Activated naive CD4-positive, alpha-beta T cell treated with Interleukin-2 at 50 U/mL for 16 hours (primary cell): ENCODE measurements at places on chromosomes 1 and 21.

- DNase-seq: no peak
Observed at GRCh38 chr1:212968368-212968863, 18.1 kb downstream of the VASH2 start.

DNA sequence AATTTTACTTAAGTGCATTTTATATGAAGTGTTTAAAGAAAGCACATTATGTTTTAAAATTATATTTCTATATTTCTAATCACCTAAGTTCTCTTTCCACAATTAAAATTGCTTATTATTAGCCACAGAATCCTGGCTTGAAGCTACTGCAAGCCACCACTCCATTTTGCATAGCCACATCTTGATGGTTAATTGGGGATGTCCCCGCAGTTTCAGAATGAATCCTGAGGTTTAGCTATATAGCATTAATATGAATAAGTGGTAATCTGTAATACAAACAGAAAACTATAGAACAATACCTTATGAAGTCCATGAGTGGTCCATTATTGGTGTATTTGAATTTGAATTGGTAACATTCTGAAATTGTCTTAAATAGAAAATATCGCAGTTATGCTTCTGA is 11.6 kb upstream of the GOLPH3L start:
- peak; percentile 15 for DNase-seq

GRCh38 chr1:3886691-3887090 is 13.4 kb downstream of the C1orf174 start:
- no peak for DNase-seq

- DNase-seq: peak; percentile 74
Observed at GRCh38 chr1:116826818-116827606, 72.8 kb downstream of the CD2 start.

GRCh38 chr1:231463541-231463940 is 41.5 kb upstream of the EGLN1 start:
- no peak for DNase-seq

- DNase-seq: no peak
Observed at GRCh38 chr1:221411283-221411682, 330.6 kb downstream of the DUSP10 start.

DNA sequence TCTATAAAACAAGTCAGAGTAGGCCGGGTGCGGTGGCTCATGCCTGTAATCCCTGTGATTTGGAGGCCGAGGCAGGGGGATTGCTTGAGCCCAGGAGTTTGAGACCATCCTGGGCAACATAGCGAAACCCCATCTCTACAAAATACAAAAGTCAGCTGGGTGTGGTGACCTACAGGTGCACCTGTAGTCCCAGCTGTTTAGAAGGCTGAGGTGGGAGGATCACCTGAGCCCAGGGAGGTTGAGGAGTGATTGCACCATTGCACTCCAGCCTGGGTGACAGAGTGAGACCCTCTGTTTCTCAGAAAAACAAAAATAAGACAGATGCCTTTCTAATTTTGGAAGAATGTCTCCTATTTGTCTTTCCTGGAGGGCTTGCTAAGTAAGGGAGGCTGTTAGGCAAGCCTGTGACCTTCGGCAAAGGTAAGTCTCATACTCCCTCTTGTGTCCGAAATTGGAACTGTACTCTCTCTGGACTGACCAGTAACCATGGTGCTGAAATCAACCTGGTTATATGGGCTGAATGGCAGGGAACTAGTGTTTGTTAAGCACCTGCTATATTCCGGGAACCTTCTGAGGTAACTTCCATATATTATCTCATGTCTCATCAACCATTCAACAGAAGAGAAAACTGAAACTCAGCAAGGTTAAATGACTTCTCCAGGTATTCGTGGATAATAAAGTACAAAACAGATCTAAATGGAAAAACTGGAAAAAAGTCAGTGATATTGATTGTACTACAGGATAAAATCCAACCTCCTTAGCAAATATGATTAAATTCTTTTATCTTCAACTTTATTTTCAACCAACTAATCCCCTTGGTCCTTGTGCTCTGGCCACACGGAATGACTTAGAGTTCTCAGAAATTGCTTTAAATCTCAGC is 11.8 kb upstream of the RAB3B start:
- DNase-seq: peak; percentile 24

DNA sequence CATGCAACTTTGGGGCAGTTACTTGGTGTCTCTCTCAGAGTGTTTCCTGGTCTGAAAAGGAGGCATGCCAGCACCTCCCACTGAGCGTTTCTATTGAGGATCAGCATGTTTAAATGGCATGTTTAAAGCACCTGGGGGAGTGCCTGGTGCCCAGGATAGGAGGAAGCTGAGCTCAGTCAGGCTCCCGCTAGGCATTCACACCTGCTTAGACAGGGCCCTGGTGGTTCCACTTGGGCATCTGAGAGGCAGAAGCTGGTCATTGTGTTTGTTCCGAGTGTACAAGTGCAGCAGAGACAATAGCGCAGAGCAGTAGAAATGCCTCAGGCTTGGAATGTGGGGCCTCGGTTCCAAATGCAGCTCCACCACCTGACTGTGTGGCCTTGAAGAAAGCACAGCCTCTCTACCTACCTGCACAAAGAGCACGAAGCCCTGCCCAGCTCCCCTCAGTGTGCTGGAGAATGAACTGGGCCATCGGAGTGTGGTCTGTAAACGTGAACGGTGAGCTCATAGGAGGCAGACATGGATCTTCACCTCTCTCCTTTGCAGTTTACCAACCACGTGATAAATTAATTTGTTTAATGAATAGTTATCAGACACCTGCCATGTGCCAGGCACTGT is 20.3 kb upstream of the TMEM222 start:
- no peak for DNase-seq

- no peak for DNase-seq
Observed at GRCh38 chr1:227399152-227399730, 80.9 kb upstream of the CDC42BPA start.

DNA sequence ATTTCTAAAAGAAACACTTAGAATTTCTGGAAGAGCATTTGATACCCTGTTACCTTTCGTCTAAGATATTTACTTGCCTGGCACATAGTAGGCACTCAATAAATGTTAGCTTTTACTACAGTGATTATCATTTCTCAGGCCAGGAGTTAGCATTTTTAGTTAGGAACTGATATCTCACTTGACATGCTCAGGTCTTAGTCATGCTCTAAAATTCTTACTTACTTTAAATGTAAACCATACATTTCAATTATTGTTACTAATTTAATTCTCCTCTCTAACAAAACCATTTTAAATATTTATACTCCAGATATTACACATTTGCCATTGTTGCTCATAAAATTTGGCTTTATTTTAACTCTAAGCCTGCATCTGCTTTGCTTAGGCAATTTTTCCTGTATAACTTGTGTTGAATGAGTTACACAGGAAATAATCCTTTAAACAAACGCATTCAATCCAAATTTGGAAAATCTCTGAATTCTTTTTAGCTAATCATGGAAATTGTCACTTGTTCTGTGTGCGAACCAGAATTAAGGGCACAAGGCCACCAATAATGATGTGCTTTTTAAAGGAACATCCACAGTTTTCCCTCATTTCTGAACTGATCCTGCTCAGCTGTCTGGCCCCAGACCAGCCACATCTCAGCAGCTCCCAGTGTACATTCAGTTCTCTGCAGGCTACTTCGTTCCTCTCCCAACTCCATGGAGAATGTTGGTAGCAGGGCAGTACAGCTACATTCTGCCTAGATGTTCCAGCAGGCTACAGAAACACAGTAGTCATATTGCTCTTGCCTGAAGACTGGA is 15.6 kb downstream of the NIBAN1 start:
- DNase-seq: no peak

DNA sequence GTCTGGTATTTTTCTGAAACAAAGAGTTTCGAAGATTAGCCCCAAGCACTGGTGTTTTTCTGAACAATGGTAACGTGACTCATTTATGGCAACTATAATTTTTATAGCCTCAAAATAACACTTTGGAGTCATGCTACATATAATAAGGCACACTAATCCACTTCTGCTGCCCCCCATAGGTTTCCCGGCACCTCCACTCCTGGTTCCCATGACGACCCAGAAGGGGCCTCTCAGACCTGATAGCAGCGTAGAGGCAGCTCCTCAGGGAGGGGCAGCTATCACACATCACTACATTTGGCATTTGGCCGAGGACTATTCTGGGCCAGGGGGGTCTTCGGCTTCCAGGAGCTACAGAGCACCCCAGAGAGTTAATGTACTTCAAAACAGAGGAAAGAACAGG is 23.3 kb downstream of the CAPN8 start:
- DNase-seq: no peak

- peak; percentile 57 for DNase-seq
Observed at GRCh38 chr1:205430696-205431305, 8.9 kb upstream of the LEMD1 start.

DNA sequence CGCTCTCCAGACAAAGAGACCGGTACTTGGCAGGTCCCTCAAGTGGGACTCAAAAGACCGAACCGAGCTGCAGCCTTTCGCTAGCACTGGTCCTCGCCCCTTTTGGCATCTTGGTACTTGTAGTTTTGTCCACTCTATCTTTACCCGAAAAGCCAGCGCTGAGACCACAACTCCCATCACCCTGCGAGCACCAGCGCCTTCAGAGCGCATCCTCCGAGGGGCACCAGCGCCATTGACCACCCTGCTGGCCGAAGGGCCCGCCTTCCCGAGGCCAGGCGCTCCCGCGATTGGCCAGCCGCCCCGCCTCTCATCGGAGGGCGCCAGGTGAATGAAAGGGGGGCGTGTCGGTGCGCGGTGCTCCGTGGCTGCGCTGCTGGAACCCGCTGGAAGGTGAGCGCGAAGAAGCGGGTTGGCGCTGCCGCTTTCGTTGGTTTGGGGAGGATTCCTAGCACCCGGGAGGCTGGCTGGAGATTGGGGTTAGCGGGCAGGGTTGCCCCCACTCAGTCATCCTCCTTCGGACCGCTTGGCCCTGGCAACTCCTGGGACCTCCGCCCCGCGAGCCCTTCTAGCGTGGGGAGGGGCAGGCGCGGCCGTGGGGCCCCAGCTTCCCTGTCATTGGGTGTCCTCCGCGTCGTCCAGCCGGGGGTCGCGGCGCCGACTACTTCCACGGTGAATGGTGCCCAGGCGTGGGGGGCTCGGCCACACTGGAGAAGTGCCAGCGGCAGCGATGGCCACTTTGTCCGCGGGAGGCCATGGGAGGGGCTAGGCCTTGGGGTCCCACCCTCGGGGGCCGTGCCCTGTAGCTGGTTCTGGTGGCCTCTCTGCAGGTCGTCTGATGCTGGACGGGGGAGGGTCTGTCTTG is at the start of gene ZBTB8B:
Gene ZBTB8B, plus strand, starts transcription at position 357 of the 862 bp plus-strand sequence. CDS start 5,553 bp downstream, outside the sequence.
- DNase-seq: peak; percentile 35

- no peak for DNase-seq
Observed at GRCh38 chr1:14571810-14572767, 26.4 kb upstream of the KAZN start.

- no peak for DNase-seq
Observed at GRCh38 chr1:247330548-247331171, 1.0 kb downstream of the ZNF496 start.
